ENCODE measurements at places on chromosomes 2 and 18.
A peak's percentile ranks its signal among the peaks of the same experiment; 100 is the strongest.

- no peak for DNase-seq
These were observed 138.0 kb upstream of the ASB18 start for GRCh38 chr2:236402033-236402790.

DNA sequence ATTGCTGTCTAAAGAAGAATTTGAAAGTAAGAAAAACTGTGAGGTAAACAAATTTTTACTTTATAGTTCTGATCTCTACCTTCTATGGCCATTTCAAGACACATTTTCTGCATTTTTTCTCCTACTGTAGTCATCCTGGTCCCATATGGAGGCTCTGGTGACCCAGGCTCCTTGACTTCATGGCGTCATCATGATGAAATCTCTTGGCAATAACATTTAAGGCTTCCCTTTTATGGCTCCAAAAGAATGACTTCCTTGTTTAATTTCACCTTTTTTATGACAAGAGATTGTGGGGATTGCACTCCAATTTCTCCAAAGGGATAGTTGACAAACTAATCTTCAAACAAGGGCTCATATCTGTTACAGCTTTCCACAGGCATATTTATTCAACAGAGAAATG lies 143.0 kb upstream of the SCN7A start:
- DNase-seq = no peak

DNA sequence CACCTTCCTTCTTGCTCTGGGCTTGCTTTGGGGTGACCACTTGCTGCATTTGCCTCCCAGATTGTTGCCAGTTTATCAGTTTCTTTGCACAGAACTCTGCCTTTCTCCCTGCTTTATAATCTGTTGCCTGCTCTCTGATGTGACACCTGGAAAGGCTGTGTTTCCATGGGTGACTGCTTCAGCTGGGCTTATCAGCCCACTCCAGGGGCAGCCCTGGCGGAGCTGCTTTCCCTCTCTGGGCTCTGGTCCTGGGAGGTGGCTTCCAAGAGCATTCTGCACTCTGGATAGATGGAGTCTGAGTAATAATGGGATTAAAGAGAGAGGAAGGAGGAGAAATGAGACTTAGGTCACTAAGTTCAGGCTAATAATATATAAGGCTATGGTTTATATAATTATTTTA lies 352.7 kb downstream of the TSN start:
- no peak for DNase-seq

DNA sequence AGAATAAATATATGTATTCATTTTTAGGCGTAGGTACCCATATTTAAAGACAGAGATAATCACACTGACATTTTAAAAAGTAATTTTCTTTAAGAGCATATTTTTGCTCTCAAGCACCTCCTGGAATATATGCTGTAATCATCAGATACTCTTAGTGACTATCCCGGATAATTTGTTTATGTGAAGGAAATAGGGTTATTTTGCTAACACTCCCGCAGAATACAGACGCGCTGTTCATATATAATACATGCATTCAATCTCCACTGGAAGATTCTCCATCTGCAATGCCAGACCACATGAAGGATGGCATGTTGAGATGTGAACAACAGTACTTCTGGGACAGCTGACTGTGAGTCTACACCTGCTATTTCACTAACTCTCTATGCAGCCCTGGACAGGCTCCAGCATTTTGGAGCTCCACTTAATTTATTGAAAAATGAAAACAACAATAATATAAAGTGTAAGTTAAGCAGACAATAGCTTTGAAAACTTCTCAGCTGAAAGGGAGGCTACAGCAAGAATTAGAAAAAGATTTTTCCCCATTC lies 430.6 kb downstream of the TMX3 start:
- no peak for DNase-seq

- no peak for DNase-seq
These were observed 113.7 kb upstream of the CREB1 start for GRCh38 chr2:207416111-207416510.

DNA sequence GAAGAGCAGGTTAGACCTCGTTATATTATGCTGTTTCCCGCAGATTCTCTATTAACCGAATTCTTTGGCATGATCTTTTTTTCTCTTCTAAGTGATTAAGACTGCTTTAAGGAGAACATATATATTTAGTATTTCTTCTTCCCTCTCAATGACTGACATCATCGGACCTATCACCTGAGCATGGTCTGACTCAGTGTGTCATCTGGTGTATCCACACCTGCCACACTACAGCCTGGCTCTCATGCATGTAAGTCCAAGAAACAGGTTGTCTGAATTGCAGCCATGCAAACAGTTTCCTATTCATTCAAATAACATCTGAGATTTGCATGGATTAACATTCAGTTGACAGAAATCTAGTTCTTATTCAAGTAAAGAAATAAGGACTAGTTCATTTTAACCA lies 55.1 kb upstream of the CWC22 start:
- no peak for DNase-seq

- DNase-seq = peak; percentile 61
These were observed 36.0 kb upstream of the TTC27 start for GRCh38 chr2:32591669-32592463.

GRCh38 chr2:43276266-43276941 lies 50.0 kb upstream of the ZFP36L2 start:
- DNase-seq = no peak

DNA sequence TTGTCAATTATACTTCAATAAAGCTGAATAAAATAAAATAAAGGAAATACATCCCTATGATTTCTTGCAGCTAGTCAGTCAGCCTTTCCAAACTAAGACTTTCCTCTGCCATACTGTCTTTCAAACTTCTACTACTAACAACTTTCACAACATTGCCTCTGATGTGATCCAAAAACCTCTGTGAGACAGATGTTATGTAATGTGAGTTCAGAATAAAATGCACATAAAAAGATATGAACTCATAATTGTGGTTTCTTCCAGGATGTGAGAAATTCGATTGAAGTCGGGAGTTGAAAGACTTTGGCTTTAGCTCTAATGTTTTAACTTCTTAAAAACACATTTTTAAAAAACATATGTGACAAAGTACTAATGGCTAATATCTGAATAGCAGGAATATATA lies 98.7 kb downstream of the PIGN start:
- peak; percentile 64 for DNase-seq

DNA sequence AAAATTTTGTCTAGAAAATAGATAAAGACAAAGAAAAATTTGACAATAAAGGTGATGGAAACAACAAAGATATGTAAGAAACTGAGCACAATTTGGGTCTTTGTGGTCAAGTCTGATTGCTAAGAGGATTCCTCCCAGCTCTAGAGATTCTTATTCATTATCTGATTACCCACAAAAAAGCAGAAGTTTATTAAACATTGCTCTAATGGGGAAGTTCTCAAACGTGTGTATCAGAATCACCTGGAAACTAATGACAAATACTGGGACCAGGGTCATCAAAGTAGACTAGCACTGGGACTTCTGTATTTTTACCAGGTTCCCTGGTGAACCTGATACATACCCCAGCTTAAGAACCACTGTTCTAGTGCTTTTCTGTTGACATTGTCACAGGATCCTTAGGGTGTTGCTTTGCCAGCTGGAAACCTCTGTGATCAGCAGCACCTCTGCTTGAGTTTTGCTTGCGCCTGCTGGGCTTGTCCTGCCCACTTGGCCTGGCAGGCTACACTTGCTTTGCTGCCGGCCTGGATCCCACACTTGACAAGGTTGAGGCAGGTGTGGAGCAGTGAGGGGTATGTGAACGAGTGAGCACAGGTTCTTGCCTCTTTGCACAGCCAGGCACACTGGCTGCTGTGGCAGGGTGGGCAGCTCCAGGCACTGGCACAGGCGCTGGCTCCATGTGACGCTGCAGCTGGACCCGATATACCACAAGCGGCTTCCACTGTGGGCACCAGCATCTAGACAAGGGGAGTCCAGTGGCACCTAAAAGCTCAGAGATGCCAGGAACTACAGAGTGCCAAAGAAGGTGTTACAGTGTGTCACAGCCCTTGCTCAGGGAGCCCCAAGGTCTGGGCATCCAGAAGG lies 6.2 kb upstream of the GORASP2 start:
- DNase-seq = no peak

- no peak for DNase-seq
These were observed 110.8 kb upstream of the KCNJ3 start for GRCh38 chr2:154587739-154588138.

DNA sequence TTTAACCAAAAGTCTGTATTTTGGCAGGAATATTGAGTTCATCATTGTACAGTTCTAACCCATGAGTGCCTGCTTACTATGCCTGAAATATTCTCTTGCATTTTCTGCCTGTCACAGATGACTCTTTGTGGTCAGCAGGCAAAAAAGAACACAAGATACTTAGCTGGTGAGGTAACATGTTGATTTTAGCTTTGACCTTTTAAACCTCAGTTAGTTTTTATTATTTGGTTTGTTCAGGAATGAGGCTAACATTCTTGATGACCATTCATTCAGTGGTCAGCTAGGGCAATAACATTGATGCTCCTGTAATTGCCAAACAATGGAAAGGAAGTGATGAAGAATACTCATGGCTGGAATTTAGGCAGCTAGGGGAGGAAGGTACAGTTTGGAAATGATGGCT lies 491.2 kb downstream of the PIK3C3 start:
- peak; percentile 82 for DNase-seq

GRCh38 chr2:160459538-160460332 lies 33.9 kb downstream of the RBMS1 start:
- DNase-seq = no peak

DNA sequence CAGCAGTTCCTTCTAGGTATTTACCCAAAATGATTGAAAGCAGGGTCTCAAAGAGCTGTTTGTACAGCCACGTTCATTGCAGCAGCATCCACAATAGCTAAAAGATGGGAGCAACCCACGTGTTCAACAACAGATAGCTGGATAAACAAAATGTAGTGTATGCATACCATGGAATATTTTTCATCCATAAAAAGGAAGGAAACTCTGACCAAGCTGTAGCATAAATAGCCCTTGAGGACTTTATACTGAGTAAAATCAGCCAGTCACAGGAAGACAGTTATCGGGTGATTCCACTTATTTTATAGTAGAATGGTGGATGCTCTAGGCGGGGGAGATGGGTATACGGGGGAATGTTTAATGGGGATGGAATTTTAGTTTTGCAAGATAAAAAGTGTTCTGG lies 7.5 kb downstream of the TRAPPC12 start:
- DNase-seq = no peak

- DNase-seq = peak; percentile 50
These were observed 131.5 kb downstream of the ZNF516 start for GRCh38 chr18:76363436-76364120.

DNA sequence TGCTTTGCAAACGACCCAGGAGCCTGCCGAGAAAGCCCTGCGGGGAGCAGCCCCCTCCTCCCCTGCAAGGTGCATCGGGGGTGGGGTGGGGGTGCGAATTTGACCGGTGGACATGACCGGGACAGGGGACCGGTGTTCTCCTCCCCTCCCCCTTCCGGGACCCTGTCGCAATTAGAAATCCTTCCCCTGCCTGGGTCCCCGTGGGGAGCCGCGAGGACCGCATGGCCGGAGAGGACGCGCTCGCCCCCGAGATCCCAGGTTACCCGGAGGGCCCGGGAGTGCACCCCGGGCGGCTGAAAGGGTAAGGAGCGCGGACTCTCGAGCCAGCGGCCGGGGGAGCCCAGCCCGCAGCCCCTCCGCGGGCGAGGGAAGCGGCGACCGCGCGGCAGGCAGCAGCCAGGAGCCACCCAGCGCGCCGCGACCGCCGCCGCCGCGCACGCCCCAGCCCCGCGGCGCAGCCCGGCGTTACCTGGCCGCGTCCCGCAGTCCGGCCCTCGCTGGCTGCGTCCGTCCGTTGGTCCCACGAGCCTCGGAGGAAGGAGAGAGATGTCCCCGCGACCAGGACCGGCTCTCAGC lies 482 bp downstream of the DLGAP1 start:
- DNase-seq = no peak

GRCh38 chr2:76307495-76307894 lies 596.8 kb upstream of the GCFC2 start:
- no peak for DNase-seq

GRCh38 chr2:181371782-181372645 lies 85.2 kb upstream of the ITGA4 start:
- DNase-seq = no peak

Measured in choroid plexus epithelial cell (primary cell).